ENCODE measurements at places on chromosomes 13 and 19.

GRCh38 chr19:5352229-5352763, 11.7 kb upstream of the PTPRS start:
- no peak for DNase-seq

DNA sequence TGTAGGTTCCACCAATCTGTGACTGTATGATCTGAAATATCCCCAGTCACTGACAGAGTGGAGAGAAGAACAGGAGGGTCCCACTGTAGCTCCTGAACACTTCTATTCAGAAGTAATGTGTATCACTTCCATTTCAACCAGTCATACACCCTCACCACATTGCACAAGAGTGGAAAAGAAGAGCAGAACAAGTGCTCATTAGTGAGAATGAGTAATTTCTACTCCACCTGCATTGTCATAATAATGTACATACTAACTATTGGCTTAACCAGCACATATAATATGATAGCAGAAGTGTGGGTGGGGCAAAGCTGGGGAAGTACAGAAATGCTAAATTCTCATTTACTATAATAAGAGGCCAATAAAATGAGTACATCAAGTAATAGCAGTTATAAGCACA, 342.7 kb downstream of the LMO7 start:
- no peak for DNase-seq

- DNase-seq, result peak; percentile 10
These were observed 19.8 kb upstream of the FXYD3 start for GRCh38 chr19:35095667-35096368.

DNA sequence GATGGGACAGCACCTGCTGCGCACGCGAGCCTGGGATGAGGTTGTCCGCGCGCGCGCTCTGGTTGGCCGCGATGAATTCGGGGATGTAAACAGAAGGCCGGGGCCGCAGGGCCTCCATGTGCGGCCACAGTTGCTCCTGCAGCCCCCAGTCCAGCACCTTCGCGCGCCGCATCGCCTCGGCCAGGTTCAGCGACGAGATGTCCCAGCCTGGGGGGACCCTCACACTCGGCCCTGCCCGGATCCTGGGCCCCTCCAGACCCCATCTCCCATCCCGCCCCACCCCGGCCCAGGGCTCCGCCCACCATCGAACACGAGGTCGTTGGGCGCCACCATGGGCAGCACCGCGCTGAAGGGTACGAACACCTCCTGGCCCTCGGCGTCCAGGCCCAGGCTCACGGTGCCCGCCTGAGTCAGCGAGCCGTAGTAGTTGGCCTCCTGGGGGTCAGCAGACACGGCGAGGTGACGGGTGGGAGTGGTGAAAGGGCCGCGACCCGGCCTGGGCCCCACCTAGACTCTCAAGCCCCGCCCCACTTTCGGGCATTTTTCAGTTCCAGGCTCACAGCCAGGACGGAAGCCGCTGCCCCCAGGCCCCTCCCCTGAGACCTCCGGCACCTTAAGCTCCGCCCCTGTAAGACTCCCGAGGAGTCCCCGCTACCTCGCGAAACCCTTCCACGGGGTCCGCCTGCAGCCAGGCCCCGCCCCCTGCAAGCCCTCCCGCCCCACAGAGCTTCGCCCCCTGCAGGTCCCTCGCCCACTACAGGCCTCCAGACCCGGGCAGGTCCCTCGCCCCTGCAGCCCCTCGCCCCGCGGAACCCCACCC, 1.1 kb downstream of the ISYNA1 start:
- no peak for DNase-seq

- DNase-seq, result no peak
These were observed 19.1 kb upstream of the KCTD4 start for GRCh38 chr13:45219938-45220375.

DNA sequence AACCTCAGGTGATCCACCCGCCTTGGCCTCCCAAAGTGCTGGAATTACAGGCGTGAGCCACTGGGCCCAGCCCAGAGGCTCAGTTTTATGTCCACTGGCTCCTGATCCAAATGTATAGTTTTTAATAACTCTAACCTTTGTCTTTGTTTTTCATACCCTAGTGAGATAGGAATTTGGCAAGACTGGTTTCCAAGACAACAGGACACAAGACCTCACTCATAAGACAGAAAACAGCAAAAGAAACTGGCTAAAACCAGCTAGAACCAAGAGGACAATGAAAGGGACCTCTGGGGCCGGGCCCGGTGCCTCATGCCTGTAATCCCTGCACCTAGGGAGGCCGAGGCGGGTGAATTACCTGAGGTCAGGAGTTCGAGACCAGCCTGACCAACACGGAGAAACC, 27.6 kb downstream of the CPT1C start:
- no peak for DNase-seq

Measured in NCI-H524 treated with DMSO at 0.1 percent for 48 hours (cell line).